ENCODE measurements at places on chromosomes 3 and 15.

- DNase-seq: no peak
Observed at GRCh38 chr15:32030795-32031194, 480 bp downstream of the CHRNA7 start.

DNA sequence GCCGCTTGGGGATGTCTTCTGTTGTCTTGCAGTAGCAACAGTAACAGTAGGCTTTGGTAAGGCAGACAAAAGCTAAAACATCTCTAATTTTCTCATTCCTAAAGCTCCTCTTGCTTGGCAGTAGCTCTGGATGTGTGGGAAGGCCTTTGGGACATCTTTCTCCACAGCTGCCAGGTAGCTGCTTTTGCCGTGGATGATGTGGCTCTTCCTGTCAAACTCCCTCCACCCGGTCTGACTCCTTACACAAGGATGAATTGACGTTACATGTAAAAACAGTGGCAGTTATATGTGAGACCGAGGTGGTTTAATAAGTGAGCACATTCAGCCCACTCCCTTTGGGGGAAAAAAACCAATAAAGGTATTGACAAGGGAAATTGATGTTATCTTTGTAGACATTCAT is 309.1 kb downstream of the TUSC7 start:
- DNase-seq: no peak

- DNase-seq: no peak
Observed at GRCh38 chr3:146115619-146116018, 45.4 kb downstream of the PLOD2 start.

GRCh38 chr3:80677796-80678195 is 910.0 kb upstream of the ROBO1 start:
- no peak for DNase-seq

DNA sequence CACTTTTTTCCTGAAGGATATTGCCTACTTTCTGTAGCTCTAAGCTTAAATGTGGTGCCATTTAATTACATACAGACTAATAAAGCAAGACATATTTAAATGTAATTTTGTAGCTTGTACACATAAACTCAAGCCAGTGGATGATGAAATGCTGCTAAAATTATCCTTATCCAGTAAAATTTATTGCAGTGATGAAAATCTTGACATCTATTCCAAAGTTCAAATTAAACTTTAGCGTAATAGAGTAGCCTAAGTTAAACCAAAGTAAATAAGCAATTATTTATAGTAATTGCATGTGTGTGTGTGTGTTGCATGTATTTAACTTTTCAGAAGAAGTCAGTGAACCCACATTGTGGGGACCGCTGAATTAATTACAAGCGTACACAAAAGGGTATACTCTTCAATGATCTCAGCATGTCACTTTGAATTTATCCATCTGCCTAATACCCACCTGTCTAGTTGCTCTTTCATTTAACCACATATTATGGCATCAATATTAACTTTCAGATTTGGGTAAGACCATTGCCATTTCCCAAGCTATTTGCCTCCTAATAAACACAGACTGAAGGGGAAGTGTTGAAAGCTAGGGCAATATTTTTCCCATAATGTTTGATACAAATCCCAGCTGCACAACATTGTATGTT is 85.0 kb downstream of the MECOM start:
- no peak for DNase-seq

- DNase-seq: no peak
Observed at GRCh38 chr3:27528791-27529190, 44.6 kb upstream of the SLC4A7 start.

- DNase-seq: no peak
Observed at GRCh38 chr3:150850191-150850590, 55.0 kb downstream of the MINDY4B start.

- no peak for DNase-seq
Observed at GRCh38 chr3:5485427-5485826, 297.9 kb downstream of the EDEM1 start.

- DNase-seq: no peak
Observed at GRCh38 chr15:46714950-46715349, 1002.4 kb upstream of the SEMA6D start.

DNA sequence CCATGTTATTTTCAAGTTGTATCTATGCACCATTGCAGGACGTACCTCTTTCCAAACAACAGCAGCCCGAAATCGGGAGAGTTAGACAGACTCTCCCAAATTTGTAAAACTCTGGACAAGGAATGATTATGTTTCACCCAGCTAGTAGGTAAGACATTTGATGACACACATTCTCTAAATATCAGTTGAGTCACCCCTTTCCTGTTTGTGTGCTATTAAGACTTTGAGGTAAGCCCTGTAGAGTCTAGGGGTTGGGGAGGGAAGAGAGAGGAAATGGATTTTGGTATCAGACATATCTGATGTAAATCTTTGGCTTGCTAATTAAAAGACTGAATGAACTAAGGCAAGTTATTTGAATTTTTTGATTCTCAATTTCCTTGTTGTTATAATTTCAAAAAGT is 999.0 kb downstream of the TUSC7 start:
- no peak for DNase-seq
